ENCODE measurements at places on chromosomes 6 and 20.
A peak's percentile ranks its signal among the peaks of the same experiment; 100 is the strongest.

- DNase-seq = no peak
Observed at GRCh38 chr20:63031251-63032014, 24.7 kb upstream of the BHLHE23 start.

GRCh38 chr6:104404377-104404776 is 455.3 kb downstream of the HACE1 start:
- DNase-seq = no peak

GRCh38 chr6:18406955-18407749 is 20.0 kb downstream of the RNF144B start:
- no peak for DNase-seq

GRCh38 chr6:3748208-3749066 is 3.1 kb downstream of the PXDC1 start:
- DNase-seq = peak; percentile 69

DNA sequence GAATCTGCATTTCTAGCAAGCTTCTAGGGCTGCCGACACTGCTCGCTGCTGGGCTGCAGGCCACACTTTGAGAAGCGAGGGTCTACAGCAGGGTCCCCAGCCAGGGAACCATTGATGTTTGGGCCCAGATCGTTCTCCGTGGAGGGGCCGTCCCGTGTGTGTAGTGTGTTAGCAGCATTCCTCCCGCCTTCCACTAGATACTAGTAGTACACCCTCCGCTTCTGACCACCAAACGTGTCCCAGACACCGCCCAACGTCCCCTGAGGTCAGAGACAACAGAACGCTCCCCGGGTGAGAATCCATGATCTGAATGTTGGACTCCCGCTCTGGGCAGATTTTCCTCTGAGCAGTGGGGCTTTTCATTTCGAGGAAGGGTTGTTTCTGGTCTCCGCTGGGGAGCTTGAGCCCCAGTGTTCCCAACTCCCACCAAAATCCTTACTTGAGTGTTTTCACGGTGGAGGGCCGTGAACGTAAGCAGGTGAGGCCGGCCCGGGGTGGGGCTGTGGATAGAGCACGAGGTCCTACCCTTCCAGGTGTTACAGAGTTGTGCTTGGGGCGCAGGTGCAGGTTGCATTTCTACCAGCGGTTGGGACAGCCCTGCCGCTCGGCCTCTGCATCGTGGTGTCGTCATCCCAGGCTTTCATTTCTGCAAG is 124.6 kb downstream of the SYCP2 start:
- DNase-seq = no peak

- no peak for DNase-seq
Observed at GRCh38 chr20:1775117-1775516, 117.5 kb upstream of the SIRPG start.

Data from muscle of arm (tissue), 14 donors.